ENCODE measurements at places on chromosomes 5 and 9.

GRCh38 chr5:124772457-124773200, 26.2 kb upstream of the ZNF608 start:
- DNase-seq: no peak

- DNase-seq: no peak
These were observed 1403.5 kb upstream of the CDH18 start for GRCh38 chr5:21391506-21391905.

- no peak for DNase-seq
These were observed 374.3 kb downstream of the CCDC171 start for GRCh38 chr9:15927161-15927560.

GRCh38 chr9:29548436-29548835, 1975.2 kb upstream of the C9orf72 start:
- DNase-seq: no peak

GRCh38 chr5:115179394-115180164, 9.9 kb upstream of the TRIM36 start:
- DNase-seq: no peak

DNA sequence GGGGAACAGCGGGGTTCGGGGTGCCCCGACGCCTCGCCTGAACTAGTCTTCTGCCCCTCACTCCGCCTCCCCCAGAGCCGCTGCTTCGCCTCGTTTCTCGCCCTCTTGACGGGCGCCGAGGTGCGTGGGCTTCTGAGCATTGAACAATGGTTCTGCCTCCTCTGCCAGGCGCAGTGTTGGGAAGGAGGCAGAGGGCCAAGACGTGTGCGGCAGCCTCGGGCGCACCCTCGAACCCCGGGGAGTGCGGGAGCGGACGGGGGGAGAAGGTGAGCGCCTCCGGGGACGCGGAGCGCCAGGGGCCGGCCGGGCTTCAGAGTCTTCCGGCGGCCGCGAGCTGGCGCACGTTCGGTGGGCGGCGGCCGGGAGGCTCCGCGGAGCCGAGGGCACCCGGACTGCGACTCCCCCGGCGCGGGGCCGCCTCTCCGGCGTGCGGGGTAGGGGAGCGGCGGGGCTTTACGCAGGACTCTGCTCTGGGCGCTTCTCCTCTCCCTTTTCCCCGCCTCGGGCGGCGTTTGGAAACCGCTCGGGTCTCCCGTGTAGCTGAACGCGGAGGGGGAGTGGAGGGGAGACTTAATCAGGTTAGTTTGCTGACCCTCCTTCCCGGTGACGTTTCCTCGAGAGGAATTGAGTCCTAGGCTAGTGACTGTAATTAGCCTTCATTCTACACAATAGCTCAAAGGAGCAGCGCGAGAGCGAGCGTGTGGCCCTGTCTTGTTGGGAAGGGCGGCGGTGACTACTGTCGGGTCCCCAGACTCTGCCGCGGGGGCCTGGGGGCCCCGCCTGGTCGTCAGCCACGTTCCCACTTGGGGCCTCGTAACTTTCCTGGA, 1.1 kb downstream of the VLDLR start:
- no peak for DNase-seq

DNA sequence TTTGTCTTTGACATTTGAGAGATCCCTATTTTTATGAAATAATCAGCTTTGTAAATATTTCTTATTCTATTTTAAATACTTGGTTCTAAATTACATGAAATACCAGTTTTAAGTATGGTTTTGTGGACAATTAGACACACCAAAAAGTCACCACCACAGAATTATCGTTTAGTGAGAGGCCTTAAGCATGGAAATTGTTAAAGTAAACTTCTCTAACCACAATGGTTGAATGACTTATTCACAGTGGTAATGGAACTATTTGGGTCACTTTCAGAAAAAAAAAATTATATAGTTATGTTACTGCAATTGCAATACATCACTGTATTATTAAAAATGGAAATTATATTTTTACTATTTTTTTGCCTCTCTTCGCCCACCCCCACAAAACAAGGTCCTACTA, 1252.5 kb downstream of the EFNA5 start:
- DNase-seq: no peak

DNA sequence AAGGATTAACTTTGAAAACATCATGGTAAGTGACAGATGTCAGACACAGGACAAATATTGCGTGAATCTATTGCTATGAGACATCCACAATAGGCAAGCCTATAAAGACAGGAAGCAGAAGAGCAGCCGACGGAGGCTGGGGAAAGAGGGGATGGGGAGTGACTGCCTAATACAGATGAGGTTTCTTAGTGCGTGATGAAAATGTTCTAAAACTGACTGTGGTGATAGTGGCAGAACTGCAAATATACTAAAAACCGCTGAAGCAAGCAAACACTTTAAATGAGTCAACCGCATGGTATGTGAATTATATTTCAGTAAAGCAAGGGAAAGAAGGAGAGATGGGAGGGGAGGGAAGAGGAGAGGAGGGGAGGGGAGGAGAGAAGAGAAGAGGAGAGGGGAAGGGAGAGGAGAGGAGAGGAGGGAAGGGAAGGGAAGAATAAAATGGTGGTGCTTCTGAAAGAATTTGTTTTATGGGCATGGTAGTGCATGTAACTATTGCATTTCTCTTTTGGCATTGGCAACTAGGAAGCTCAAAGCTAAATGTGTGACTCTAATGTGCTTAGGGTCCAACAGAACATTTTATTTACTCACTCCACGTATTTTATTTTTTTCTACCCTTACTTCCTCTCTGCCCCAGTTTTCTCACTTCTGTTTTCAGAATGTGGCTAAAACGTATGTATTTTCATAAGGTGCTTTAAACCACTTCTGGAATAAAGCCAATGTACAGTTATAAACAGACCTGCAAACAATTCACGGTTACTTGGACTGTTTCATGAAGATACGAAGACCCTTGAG, 21.3 kb downstream of the AKNA start:
- peak; percentile 23 for DNase-seq

DNA sequence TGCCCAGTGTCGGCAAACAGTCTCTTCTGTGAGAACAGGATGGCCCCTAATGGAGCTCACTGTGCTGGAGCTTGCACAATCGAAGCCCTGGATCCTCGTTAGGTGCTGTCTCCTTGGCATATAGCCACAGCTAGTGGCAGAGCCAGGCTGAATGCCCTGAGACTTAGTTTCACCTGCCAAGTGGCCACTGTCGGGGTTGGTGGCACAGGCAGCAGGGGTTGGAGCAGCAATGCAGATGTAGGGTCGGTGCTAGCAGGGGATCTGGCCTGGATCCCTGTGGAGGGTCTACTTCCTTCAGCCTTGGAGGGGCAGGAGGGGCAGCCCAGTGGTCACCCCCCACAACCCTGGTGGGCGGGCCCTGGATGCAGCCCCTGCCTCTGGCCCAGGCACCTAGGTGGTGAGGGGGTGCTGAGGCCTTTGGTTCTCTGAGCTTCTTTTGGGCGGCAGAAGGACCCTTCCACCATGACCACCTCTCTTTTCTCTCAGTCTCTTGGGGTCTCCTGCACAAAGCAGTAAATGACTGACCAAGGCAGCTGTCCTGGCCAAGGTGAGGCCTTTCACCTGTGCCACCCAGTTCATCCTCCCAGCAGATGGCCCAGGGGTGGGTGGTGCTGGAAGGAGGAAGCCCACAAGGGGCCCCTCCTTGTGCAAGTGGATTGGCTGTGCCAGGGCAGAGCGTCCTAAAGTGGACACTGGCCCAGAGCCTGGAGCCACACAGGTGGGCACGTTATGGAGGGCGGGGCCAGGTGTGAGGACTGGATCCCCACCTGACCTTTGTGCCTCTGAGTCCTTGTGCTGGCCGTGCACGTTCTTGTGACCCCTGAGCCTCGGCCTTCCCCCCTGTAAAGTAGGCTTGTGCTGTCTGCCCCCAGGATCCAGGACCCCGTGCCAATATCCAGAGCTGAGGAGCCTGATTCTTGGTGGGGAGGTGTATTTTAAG, 44.8 kb downstream of the PHF2 start:
- no peak for DNase-seq

GRCh38 chr5:73365301-73365853, 83.2 kb downstream of the FOXD1 start:
- peak; percentile 40 for DNase-seq

GRCh38 chr9:69030851-69031645, 4.5 kb upstream of the FXN start:
- DNase-seq: no peak

DNA sequence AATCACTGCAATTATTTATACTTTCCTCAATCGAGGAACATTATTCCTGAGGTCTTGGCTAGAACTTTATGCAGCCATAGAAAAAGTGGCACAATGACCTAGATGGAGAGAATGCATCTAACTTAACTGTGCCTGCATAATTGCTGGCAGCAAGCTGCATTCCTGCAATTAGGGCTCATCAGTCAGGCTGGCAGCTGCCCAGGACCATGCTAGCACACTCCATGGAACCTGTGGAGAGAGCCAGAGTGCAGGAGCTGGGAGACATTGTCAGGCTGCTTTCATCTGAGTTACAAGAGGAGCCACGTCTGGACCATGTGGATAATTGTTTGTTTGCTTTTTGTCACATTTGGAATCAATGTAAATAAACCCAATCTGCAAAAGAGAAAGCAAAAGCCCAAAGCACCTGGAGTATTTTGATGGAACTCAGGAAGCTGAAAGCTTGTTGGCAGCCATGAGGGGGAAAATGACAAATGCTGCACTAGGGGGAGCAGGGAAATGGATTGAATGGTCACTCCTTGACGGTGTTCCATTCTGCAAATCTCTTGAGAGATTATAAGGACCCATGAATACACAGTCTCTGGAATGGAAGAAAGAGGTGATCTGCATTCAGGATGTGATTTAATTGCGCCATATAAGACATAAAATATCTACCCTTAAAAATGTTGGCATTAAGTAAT, 839.9 kb downstream of the MAT2B start:
- DNase-seq: peak; percentile 26

GRCh38 chr9:86978922-86979474, 31.7 kb upstream of the GAS1 start:
- no peak for DNase-seq

GRCh38 chr5:176695073-176695472, 47.8 kb downstream of the TSPAN17 start:
- no peak for DNase-seq

GRCh38 chr5:150352244-150353031, 5.1 kb upstream of the TCOF1 start:
- DNase-seq: no peak
